ENCODE measurements at places on chromosomes 13 and 19.
A peak's percentile ranks its signal among the peaks of the same experiment; 100 is the strongest.

GRCh38 chr13:24802074-24802473 lies 38.1 kb downstream of the RNF17 start:
- DNase-seq: no peak

DNA sequence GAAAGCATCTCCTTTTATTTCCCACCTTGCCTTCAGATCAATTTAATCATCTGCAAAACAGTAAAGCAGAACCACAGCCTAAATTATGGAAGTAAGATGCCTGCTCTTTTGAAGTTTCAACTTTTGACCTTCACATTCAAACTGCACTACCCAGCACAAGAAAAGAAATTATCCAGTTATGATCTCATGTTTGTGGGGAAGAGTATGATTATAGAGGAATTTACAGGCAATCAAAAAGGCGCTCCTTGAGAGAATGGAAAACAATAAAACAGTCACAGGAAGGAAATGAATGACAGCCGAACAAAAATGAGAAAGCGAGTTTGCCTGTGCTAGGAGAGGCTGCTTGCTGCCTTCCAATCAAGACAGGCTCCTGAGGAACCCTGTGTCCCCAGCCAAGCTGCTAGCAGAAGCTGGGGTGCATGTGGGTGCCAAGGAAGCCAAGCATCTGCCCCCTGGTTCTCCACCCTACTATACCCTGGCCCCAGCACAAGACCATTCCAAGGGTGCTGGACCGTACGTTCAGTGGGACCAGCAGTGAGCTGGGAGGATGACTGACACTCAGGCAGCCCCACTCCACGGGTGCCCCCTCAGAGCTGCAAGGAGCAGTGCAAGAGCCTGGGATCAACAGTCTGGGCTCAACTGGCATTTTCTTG lies 47.8 kb downstream of the PEPD start:
- no peak for DNase-seq

DNA sequence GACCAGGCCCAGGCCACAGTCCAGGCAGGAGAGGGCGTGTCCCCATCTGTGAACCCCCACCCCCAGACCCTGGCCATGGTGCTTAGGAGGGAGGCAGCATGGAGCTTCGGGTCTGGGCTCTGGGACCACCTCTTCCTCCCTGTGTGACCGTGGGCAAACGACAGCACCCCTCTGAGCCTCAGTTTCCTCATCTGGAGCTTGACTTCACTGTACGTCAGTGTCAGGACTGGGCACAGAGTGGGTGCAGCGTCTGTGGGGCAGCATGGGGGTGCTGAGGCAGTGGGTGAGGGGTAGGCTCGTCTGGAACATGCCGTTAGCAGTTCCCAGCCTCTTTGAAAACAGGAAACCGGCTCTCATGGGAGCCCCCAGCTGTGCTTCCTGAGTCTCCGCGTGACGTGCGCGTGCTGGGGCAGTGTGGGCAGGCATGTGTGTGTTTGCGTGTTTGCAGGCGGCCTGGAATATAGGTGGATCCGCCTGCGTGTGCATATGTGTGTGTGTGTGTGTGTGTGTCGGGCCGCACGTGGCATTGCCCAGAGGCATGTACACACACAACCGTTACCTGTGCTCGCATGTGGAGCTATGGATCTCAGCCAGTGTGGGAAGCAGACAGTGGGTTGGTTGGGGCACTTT lies 15.8 kb downstream of the ARRDC2 start:
- DNase-seq: no peak

- no peak for DNase-seq
Measured at GRCh38 chr19:12792853-12793289, 1.6 kb downstream of the JUNB start.

DNA sequence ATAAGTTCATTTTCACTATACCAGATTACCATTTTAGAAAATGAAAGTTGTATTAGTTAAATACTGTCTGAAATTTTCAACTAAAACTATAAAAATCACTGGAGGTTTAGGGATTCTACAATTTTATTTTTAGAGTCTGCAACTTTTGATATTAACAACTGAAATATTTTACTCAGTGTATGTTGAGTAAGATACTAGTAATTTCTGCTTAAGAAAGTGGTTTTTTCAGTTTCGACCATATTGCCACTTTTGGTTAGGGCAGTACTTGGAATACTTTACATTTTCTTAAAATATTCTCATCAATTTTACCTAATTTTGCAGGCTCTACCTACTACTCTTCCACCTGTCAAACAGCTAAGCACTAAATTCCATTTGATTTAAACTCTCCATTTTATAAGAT lies 59.6 kb downstream of the KCNRG start:
- no peak for DNase-seq

DNA sequence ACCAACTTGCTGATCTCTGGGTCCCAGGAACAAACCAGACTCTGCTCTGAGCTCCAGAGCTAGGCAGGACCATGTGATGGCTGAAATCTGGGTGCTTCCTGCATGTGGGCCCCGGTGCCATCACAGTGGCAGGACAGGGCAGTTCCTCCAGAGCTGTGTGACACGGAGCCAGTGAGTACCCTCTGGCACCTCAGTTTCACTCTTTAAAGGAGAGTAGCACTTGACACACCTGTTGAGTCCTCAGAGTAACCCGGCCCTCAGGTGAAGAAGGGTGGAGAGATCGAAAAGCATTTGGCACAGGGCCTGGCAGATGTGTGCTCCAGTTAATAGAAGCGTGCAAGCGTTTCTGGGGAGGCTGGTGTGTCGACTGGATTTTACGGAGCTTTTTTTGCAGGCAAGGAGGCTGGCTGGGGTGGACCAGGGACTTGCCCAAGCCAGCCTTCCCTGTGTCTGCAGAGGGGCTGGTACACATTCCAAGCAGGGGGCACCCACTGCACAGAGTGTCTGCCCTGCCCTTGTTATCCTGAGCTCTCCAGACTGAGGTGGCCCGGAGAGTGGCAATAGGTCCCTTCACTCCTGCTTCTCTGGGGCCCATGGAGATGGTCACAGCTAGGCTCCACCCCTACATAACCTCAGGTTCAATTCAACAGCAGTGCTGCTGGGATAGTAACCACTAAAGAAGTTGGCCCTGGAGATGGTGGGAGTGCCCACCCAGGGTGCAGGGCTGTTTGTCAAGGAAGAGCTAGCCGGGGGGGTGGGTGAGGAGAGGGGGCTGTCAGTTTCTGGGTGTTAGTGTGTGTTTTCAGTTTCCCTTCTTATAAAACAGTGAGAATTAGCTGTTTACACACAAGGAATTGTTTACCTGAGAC lies 8.3 kb downstream of the RPS19 start:
- no peak for DNase-seq

DNA sequence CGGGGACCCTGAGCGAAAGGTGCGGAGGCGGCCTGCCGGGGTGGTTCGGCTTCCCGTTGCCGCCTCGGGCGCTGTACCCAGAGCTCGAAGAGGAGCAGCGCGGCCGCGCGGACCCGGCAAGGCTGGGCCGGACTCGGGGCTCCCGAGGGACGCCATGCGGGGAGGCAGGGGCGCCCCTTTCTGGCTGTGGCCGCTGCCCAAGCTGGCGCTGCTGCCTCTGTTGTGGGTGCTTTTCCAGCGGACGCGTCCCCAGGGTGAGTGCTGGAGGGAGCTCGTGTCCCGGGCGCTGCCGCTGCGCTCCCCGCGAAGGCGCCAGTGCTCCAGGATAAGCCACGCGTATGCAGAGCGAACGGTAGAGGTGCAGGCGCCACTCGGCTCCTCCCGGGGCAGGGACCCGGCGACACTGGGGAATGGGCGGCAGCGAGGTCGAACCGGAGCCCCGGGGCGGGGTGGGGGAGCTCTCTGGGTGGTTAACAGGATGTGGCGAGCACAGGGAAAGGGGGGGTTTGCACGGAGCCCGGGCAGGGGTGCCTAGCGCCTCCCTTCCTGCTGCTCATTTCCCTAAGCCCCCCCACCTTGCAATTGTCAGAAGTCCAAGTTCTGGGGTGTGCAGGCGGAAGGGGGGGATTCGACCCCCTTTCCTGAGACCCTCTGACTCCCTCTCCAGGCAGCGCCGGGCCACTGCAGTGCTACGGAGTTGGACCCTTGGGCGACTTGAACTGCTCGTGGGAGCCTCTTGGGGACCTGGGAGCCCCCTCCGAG lies at the start of gene IL27RA:
Gene IL27RA, plus strand, starts transcription at position 44 of the 762 bp plus-strand sequence. Its CDS starts 111 bp downstream, at position 155.
- DNase-seq: peak; percentile 57

DNA sequence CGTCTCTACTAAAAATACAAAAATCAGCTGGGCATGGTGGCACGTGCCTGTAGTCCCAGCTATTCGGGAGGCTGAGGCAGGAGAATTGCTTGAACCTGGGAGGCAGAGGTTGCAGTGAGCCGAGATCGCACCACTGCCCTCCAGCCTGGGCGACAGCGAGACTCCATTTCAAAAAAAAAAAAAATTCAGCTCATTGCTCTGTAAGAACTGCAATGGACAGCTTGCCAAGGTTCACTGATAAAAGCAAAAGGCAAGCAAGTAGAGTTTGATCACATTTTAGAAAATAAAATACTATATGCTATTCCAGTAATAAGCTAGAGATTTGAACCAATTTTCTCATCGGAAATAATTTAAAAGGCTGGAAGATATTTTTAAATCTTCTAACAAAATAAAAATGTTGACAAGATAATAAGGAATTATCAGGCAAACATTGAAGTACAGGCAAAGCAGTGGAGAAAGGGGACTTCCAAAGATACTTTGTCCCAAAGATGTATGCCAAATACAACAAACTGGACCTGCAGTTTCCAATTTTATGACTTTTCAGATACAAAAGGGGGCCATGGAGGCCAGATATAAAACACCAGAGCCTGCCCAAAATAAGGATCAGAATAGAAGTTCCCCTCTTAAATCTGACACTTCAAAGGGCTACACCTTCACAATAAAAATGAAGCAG lies 29.6 kb downstream of the SLC6A16 start:
- DNase-seq: no peak

DNA sequence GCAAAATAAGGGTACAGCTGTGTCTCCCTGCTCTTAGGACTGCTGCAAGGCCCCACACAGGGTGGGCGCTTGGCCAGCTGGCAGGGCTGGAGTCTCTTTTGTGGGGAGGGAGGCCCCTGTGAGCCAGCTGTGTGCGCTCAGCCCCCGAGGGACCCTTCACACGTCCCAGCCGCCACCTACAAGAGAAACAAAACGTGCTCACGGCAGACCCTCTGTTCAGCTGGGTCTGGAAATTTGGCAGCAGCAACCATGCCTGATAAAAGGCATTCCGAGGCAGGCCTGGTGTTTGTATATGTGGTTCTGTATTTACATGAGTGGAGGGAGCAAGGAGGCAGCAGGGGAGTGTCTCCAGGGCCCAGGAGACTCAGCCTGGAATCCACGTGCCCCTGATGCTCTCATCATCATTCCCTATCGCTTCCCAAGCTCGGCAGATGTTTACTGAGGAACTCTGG lies 49.7 kb downstream of the CRTC1 start:
- no peak for DNase-seq

GRCh38 chr19:18126097-18126496 lies 26.9 kb upstream of the PIK3R2 start:
- no peak for DNase-seq

GRCh38 chr13:100433475-100433874 lies 155.1 kb downstream of the GGACT start:
- DNase-seq: no peak

GRCh38 chr19:31319465-31319864 lies 29.8 kb downstream of the TSHZ3 start:
- no peak for DNase-seq

DNA sequence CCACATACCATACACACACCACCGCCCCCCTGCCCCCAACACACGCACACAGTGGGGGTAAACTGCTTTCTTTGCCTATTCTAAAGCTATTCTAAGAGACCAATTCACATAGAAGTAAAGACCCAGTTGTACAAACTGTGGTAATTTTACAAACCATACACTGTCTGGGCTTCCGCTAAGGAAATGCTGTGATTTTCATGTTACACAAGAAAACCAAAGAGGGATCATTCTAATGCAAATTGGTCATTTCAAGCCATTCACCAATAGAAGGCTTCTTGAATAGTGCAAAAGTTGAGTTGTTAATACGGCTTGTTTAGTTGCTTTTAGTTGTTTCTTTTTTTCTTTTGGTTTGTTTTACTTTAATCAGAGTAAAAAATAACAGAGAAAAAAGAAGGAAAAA lies 202.8 kb downstream of the EFNB2 start:
- no peak for DNase-seq

- DNase-seq: no peak
Measured at GRCh38 chr19:1516395-1516753, 3.6 kb upstream of the ADAMTSL5 start.

- DNase-seq: no peak
Measured at GRCh38 chr19:1007399-1008251, 7.4 kb downstream of the GRIN3B start.

DNA sequence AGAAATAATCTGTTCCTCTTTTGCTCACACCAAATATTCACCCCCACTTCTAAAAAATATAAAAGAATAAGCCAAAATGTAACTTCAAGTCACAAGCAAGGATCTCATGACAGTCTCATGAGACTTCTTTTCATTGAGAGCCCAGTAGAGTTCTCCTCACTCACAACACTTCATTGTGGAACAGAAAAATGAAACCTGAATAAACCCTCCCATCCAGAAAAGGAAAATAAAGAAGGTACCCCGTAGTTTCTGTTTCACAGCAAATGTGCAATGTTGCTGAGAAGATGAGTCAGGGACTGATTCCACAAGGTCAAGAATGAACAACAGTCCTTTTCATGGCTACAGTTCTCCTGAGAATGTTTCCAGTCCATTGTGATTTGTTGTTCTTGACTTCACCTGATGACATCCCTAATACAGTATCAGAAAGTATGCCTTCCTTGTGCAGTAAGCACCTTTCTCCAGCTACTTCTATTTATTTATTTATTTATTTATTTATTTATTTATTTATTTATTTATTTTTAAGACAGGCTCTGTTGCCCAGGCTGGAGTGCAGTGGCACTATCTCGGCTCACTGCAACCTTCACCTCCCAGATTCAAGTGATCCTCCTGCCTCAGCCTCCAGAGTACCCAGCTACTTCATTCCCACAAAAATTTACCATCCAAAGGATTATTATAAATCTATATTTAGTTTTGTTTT lies 6.4 kb upstream of the ZNF841 start:
- DNase-seq: no peak

DNA sequence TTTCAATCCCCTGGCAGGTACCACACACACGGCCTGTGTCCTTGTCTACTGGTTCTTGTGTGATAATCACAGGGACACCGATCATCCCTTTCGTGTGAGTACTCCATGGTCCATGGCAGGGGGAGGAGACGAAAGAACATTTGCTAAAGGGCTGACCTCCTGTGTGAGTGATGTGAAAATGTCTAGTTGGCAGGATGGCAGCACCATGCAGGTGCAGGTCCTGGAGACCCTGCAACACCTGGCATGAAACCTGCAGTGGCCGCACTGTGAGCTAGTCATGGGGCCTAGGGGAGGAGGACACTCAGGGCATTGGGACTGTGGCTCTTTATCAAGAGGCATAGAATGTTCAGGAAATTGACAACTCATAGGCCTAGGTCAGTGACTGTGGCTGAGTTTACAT lies 22.9 kb upstream of the LGALS14 start:
- DNase-seq: no peak

DNA sequence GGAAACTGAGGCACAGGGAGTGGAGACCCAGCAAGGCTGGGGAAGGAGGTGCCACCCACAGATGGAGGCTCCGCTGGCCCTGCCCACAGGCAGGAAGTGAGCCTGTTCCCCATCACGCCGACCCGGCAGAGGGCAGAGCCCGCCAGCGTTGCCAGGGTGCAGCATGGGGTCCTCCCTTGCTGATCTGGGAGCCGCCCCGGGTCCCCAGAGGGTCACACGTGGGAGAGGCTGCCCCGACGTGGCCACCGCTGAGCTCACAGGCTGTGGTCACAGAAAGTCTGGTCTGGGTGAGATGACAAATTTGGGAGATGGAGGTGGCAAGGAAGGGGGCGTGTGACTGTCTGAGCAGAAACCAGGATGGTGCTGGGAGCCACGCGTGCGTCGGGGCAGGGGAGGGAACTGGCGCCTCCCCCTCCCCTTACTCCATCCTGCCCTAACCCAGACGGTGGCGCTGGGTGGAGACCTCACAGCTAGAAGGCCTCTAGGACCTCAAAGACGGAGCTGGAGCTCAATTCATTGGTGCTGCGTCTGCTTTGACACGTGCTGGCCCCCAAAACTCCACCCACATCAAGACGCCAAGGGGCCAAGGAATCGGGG lies 7.7 kb downstream of the MEX3D start:
- DNase-seq: no peak

Measured in stimulated activated CD8-positive, alpha-beta memory T cell treated with anti-CD3 and anti-CD28 coated beads, Interleukin-7, amount 100 ng/mL, for 1 hour (primary cell).